Ovary (tissue), 10 donors: ENCODE measurements at places on chromosomes 16 and 17.

DNA sequence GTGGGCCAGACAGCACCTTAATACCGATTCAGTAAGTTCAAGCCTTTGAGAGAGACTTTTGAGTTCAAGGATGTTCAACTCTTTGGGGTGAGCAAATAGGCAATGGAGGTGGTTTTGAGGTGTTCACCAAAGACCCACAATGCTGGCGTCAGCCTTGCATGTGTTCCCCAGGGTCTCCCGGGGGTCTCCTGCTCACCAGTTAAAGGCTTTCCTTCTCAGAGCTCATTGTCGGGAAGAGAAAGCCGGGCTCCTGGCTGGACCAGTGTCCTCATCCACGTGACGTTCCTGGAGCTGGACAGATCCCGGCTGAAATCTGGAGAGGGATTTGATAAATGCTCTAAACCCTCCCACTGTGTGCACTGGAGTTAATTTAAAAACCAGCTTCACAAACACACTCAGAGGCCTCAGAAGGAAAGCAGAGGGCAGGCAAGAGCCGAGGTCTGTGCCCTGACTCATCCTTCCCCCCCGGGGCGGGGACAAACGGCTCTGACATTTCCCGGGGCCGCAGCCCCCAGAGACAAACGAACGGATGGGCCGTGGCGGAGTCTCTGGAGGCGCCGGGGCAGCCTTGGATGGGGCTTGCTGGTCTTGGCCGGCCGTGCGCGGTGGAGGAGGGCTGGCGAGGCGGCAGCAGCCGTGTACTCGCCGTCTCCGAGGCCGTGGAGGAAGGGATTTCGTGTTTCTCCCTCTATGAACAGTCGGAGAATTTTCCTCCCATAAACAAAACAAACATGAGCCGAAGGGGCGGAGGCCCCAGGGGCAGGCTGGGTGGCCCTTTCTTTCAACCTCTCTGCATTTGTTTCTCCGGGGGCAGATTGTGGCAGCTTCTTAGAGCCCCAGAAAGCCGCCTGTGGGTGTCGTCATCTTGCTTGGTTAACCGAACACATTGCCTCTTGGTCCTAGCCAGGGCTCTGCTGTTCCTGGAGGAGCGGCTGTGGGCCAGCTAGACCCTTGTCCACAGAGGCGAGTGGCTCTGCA lies 94.2 kb downstream of the NTN1 start:
- peak; percentile 53 for DNase-seq

DNA sequence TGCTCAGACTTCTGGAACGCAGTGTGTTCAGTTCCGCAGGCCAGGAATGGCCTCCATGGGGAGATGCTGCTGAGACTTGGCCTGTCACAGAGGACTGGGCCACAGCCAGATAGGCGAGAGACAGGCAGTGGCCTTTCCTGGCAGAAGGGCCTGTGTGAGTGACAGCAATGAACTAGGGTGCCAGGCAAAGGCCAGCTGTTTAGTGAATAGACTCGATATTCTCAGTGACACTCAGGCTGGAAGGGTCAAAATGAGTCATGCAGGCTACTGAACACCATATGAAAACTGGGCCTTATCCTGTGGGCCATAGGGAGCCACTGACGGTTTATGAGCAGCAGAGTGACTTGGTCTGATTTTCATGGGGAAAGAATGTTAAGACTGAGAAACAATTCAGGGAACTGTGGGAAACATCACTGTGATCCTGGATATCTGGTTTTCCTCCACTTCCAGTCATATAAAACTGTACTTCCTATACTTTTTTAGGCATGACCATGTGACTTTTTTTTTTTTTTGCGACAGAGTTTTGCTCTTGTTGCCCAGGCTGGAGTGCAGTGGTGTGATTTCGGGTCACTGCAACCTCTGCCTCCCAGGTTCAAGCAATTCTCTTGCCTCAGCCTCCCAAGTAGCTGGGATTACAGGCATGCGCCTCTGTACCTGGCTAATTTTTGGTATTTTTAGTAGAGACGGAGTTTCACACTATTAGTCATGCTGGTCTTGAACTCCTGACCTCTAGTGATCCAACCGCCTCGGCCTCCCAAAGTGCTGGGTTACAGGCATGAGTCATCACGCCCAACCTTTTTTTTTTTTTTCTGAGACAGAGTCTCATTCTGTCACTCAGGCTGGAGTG lies 5.2 kb upstream of the NUBP1 start:
- DNase-seq, result peak; percentile 59

DNA sequence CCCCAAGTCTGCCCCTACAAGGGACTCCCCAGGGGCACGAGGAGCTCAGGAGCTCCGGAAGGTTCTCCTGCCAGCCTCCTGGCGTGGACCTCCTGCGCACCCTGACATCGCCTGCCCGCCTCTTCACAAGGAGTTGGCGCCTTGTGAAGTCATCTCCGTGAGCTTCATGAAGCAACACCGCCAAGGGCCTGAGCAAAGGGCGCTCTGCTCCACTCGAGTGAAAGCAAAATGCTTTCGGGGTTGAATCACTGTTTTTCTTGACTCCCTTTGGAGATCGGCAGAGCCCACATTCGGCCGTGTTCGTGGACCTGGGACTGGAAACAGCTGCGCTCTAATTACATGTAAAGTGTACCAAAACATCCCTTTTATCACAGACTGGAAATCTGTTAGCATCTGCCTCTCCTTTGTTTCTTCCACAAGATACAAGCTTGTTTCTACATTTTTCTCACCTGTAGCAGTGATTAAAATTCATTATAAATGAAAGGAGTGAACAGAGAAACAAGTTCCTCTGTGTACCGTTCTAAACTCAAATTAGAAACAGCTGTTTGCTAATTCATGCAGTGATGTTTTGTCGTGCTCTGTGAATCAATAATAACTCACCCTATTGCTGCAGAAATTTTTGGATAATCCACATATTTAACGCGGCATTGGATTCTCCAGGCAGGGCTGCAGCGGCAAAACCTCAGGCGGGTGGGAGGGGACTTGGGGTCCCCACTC lies 203.3 kb downstream of the ZNF423 start:
- DNase-seq, result peak; percentile 77

DNA sequence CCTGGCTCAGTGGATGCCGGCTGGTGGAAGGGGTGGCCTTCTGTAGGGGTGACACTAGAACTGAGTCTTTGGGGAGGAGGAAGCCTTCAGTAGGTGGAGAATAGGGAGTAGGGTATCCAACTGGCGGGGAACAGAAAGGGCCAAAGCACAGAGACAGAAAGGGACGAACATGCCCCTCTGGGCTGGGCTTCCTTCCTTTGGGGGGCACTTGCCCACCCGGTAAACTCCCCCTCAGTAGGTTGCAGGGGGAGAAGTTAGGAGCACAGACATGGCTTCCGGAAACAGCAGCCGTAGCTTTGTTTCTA lies 774 bp downstream of the ENGASE start:
- DNase-seq, result no peak

DNA sequence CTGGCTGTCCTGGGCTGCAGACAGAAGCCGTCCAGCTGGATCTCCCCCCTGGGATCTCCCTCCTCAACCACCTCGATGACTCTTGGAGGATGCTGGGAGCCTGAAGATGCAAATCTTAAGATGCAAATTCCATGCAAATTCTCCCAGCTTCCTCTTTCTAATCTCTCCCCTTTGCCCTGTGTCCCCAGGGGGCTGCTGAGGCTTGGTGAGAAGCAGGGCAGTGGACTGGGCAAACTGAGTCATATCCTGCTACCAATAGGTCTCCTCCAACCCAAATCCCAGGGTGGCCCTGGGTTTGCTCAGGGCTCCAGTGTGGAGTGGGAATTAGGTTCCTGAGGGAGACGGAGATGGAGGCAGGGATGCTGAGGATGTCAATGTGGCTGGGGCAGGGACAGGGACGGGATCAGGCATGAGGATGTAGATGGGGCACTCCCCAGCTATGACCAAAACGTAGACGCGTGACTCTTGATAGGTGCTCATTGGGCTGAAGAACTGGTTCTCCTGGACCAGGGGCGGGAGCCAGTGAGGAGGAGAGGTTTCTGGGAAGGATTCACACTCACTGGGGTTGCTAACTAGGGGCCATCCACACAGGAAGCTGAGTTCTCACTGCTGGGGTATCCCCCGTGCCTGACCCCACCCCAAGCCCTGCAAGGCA lies 3.6 kb upstream of the ALOX12B start:
- no peak for DNase-seq

DNA sequence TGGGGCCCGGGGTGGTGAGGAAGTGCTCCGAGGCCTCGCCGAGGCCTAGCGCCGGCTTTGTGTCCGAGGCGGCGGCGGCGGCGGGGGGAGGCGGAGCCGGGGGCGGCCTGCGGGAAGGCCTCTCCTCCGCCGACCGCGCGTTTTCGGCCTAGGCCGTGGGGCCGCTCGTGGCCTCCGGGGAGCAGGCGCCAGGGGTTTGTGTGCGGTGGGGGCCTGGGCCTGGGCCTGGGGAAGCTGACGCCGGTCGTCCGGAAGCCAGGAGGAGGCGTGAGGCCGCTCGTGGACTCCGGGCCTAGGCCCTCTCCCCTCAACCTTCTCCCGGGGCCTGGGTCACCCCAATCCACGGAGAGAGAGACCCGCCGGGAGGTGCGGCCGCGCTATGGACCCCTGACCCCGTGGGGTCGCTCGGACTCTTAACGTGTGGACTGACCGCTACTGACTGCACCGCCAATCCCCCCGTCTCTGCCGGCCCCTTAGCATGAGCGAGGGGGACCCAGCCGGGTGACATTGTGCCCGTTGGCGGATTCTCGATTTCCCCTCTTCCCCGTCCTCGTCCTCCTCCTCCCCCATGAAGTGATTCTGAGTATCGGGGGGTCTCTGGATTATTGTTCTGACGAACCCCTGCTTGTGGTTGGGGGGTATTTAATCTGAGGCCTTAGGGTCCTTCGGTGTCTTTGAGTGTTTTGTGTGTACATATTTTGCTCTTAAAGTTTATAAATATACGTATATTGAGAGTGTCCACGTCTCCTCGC lies 660 bp downstream of the RBBP6 start:
- DNase-seq, result peak; percentile 62

- no peak for DNase-seq
These were observed 82.9 kb upstream of the DYNLRB2 start for GRCh38 chr16:80457871-80458270.

DNA sequence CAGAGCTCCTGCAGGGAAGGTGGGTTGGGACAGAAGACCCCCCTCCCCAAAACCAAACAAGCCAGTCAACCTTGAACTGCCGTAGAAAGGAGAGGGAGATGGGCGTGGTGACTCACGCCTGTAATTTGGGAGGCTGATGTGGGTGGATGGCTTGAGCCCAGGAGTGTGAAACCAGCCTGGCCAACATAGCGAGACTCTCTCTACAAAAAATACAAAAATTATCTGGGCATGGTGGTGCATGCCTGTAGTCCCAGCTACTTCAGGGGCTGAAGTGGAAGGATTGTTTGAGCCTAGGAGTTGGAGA lies 42.1 kb downstream of the NT5M start:
- DNase-seq, result peak; percentile 14

GRCh38 chr17:46944931-46945330 lies 22.0 kb downstream of the GOSR2 start:
- no peak for DNase-seq

DNA sequence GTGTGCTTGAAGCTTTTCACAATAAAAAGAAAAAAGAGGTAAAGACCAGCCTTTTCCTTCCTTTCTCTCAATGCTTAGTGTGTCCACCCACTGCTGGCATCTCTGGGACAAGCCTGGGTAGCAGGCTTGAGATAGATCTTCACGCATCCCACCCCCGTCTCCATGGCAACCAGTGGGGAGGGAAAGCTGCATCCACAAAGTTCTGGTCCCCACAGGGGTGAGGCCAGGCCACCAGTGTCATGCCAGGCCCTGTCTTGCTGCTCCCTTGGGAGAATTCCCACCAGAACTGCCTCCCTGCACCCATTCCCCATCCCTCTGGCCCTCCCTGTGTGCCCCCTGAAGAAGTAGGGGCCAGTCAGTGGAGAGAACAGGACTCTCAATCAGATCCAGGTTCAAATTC lies 259.9 kb downstream of the MRTFB start:
- DNase-seq, result no peak
